ENCODE measurements at places on chromosomes 3 and 15. TPM values are rescaled to one million over a fixed set of nuclear protein-coding genes. Genes with fewer than 3 reads are reported as not detected.

ANKRD63 gene
- 0.74 TPM for total RNA-seq

SAMMSON gene
- total RNA-seq = not detected

CHRD gene
- total RNA-seq = 0.66 TPM

IL20RB gene
- 4.6 TPM for total RNA-seq

BCL2A1 gene
- total RNA-seq = not detected

NR2E3 gene
- 0.62 TPM for total RNA-seq

DNA sequence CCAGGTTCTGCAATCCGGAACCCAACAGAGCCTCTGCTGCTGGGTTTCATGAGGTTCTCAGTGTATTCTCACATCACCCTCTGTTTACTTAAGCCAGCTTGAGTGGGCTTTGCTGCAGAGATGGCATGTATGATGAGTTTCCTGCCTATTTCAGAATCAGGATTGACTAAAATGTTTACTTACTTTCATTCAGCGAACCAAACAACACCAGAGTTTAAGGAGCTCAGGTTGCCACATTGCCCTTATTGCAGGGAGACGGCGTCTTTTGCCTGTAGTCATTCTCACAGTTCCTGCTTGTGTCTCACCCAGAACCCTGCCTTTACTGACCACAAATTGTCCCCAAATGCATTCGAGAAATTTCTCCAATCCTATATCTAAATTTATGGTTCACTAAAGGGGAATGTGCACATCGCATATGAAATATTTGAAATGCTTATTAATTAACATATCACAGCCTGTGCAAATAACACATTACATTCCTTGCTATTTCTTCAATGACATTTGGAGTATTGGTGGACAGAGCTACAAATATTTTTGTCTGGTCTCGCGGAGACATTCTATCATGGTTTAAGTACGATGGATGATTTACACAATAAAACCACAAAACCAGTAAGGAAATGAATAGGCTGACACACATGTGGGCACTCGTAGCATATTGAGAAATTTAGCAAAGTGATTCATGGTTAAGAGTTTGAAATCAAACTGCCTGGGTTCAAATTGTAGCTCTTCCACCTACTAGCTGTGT is 377.2 kb upstream of the CFAP20DC start:
- no peak overlapping the region for H3K27ac ChIP-seq
- H3K36me3 ChIP-seq = no peaks in the 10 kb centered on the region
- no peak overlapping the region for H3K4me3 ChIP-seq
- H3K27me3 ChIP-seq = no peaks in the 10 kb centered on the region

DNA sequence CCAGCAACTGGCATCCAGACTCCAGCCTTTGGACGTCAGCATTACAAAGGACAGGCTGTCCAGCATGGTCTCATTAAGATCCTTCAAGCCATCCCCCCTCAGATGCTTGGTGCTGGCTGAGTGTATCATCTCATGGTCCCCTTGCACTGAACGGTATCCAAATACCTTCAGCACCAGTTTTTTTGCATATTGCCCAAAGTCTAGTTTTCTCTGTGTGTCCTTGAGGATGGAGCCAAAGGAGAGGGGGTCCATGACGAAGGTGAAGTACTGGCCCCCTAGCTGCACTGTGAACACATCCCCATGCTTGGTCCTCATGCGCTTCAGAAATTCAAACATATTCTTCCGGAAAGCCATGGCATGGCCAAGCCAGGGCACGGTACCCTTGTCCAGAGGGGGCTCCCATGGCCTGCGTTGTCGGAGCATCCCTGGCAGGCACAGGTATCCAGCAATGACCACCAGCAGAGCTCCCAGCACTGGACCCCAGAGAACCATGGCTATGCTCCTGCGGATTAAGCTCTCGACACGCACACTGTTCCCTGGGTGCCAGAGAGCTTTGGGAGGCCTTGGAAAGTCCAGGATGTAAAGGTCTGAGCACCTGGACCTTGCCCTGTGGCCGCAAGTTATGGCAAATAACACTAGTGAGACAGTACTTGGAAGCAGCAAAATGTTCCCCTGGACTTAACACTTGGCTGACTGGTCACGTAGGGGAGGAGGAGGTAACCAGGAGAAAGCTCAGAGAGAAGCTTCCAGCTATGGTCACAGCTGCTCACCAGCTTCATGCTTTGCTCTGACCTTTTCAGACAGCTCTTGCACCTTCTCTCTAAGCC is at the start of gene CYP8B1:
Gene CYP8B1, minus strand, starts transcription at position 555 of the 827 bp plus-strand sequence. Its CDS starts 63 bp downstream, at position 492.
- H3K27me3 ChIP-seq = no peaks in the 10 kb centered on the region
- no peaks in the 10 kb centered on the region for H3K36me3 ChIP-seq
- no peak within 1 kb of the TSS for H3K4me3 ChIP-seq
- no peak within 1 kb of the TSS for H3K27ac ChIP-seq
- H3K4me1 ChIP-seq = peaks cover 13% of the 10 kb centered on the region

DNA sequence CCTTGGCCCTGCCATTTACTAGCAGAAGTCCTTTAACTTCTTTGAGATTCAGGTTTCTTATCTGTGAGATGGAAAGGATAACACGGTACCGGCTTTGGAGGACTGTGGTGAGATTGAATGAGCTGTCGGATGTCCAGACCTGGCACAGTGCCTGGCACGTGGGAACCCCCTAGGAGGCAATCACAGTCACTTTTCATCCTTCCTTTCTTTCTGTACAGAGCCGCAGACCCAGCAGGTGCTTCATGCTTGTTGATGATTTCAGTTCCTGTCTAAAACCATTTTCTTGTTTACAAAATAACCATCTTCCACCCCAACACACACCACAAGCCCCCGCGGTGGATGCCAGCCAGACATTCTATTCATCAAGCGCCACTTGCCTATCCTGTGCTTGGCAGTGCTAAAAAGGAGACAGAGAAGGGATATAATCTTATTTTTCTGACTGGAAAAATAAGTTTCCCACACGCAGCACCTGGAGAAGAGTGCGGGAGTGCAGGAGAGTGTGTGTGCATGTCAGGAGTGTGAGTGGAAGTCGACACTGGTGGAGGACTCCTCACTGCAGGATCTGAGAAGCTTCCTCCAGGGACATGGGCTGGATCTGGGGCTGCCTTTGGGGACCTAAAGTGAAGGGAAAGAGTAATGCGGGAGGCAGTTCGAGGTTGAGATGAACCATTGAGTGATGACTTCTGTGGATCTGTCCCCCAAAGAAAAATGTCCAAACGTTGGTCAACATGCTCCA is 85.7 kb downstream of the ST6GAL1 start:
- H3K4me3 ChIP-seq = no peak overlapping the region
- no peaks in the 10 kb centered on the region for H3K27me3 ChIP-seq
- no peak for DNase-seq
- H3K27ac ChIP-seq = no peak overlapping the region

GRCh38 chr3:192121923-192122322 is 605.4 kb downstream of the FGF12 start:
- no peaks in the 10 kb centered on the region for H3K36me3 ChIP-seq
- no peak overlapping the region for H3K4me3 ChIP-seq
- no peaks in the 10 kb centered on the region for H3K27me3 ChIP-seq
- no peak overlapping the region for H3K27ac ChIP-seq
- no peaks in the 10 kb centered on the region for H3K4me1 ChIP-seq
- DNase-seq = no peak

DNA sequence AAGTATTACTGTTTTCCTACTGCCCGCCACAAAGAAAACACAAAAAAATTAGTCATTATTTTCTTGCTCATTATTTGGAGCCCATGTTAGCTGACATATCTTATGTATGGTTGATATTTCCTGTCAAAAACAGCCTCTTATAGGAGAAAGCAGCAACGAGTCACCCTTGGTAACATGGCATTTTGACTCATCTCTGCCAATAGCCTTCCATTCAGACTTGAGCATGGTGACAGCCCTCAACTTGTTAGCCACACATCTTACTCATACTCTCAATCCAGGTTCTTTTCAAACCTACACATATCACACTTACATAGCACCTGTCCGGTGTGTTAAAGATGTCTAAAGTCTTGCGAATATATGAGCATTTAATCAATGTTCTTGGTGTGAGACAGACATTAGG is 109.4 kb upstream of the SAMMSON start:
- H3K27me3 ChIP-seq = peaks cover 42% of the 10 kb centered on the region
- no peak overlapping the region for H3K4me3 ChIP-seq
- peaks cover 36% of the 10 kb centered on the region for H3K4me1 ChIP-seq
- H3K27ac ChIP-seq = no peak overlapping the region
- DNase-seq = no peak
- no peaks in the 10 kb centered on the region for H3K36me3 ChIP-seq

DNA sequence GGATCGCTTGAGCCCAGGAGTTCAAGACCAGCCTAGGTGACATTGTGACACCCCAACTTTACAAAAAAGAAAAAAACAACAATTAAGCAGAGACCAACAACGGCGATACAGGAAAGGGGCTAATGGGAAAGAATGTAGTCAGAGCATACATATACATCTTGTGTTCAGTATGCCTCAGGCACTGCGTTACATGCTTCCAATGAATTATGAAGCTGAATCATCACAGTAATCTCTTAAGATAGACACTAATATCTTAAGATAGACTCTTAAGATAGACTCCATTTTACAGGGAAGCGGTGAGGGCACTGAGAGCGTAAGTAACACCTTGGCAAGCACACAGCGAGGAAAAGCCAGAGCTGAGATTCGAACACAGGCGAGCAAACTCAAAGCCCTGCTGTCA is 6.1 kb upstream of the LDHAL6B start:
- peaks cover 18% of the 10 kb centered on the region for H3K36me3 ChIP-seq
- no peaks in the 10 kb centered on the region for H3K4me1 ChIP-seq
- DNase-seq = no peak
- H3K27me3 ChIP-seq = no peaks in the 10 kb centered on the region
- no peak overlapping the region for H3K27ac ChIP-seq

GRCh38 chr3:184174284-184174645 is 390 bp upstream of the AP2M1 start:
- H3K27ac ChIP-seq = peak overlapping the region; percentile 77
- peaks cover 15% of the 10 kb centered on the region for H3K4me1 ChIP-seq
- no peaks in the 10 kb centered on the region for H3K27me3 ChIP-seq
- H3K36me3 ChIP-seq = peaks cover 2% of the 10 kb centered on the region

GRCh38 chr15:93987068-93987467 is 244.3 kb upstream of the MCTP2 start:
- DNase-seq = no peak
- no peak overlapping the region for H3K27ac ChIP-seq
- no peaks in the 10 kb centered on the region for H3K4me1 ChIP-seq
- no peak overlapping the region for H3K4me3 ChIP-seq

- no peaks in the 10 kb centered on the region for H3K27me3 ChIP-seq
- H3K36me3 ChIP-seq = no peaks in the 10 kb centered on the region
Observed at GRCh38 chr3:16468336-16469098, 45.0 kb downstream of the RFTN1 start.

- peak overlapping the region; percentile 10 for H3K27ac ChIP-seq
- no peaks in the 10 kb centered on the region for H3K27me3 ChIP-seq
- peak; percentile 6 for DNase-seq
- peaks cover 26% of the 10 kb centered on the region for H3K36me3 ChIP-seq
- H3K4me3 ChIP-seq = peak overlapping the region; percentile 100
Observed at GRCh38 chr3:32820971-32821685, 3.3 kb downstream of the TRIM71 start.

- no peaks in the 10 kb centered on the region for H3K4me1 ChIP-seq
- no peaks in the 10 kb centered on the region for H3K27me3 ChIP-seq
- H3K4me3 ChIP-seq = no peak overlapping the region
- no peak overlapping the region for H3K27ac ChIP-seq
- no peaks in the 10 kb centered on the region for H3K36me3 ChIP-seq
Observed at GRCh38 chr15:69478259-69478781, 25.7 kb downstream of the RPLP1 start.

DNA sequence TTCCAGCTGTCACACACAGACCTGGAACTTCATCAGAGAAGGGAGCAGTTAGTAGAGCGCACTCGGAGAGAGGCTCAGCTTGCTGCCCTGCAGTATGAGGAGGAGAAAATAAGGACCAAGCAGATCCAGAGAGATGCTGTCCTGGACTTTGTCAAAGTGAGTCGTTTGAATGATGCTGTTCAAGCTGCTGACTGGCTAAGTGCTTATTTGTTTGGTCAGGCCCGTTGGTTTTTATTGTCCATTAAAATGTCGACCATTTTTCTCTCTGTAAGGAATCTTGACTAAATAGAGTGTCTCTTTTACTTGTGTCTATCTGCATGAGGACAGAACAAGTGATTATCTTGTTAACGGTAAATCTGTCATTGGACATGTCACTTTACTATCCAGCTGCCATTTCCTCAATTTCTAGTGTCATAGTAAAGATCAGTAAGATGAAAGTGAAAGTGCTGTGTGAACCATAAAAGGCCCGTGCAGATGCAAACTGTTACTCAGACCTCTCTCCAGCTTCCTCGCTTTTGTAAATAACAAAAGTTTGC is 56.9 kb downstream of the LRCH3 start:
- 0 out of 2 replicates have a peak, but pooled peaks cover 8% of the 10 kb centered on the region for H3K36me3 ChIP-seq
- no peak overlapping the region for H3K4me3 ChIP-seq
- DNase-seq = no peak
- peak overlapping the region; percentile 53 for H3K27ac ChIP-seq
- H3K27me3 ChIP-seq = no peaks in the 10 kb centered on the region
- H3K4me1 ChIP-seq = peaks cover 3% of the 10 kb centered on the region

DNA sequence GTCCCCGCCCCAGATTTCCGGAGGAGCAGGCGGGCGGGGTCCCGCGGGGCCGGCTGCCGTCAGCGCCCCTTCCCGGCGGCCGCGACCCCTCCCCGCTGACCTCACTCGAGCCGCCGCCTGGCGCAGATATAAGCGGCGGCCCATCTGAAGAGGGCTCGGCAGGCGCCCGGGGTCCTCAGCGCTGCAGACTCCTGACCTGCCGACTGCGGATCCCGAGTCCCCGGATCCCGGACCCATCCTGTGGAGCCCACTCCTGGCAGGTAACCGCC is at the start of gene TRH:
Gene TRH, plus strand, starts transcription at position 157 of the 269 bp plus-strand sequence. CDS start 1,097 bp downstream, outside the sequence.
- no peak within 1 kb of the TSS for H3K27ac ChIP-seq
- peaks cover 12% of the 10 kb centered on the region for H3K4me1 ChIP-seq
- peaks cover 99% of the 10 kb centered on the region for H3K27me3 ChIP-seq
- no peaks in the 10 kb centered on the region for H3K36me3 ChIP-seq
- H3K4me3 ChIP-seq = peak within 1 kb of the TSS; percentile 57

DNA sequence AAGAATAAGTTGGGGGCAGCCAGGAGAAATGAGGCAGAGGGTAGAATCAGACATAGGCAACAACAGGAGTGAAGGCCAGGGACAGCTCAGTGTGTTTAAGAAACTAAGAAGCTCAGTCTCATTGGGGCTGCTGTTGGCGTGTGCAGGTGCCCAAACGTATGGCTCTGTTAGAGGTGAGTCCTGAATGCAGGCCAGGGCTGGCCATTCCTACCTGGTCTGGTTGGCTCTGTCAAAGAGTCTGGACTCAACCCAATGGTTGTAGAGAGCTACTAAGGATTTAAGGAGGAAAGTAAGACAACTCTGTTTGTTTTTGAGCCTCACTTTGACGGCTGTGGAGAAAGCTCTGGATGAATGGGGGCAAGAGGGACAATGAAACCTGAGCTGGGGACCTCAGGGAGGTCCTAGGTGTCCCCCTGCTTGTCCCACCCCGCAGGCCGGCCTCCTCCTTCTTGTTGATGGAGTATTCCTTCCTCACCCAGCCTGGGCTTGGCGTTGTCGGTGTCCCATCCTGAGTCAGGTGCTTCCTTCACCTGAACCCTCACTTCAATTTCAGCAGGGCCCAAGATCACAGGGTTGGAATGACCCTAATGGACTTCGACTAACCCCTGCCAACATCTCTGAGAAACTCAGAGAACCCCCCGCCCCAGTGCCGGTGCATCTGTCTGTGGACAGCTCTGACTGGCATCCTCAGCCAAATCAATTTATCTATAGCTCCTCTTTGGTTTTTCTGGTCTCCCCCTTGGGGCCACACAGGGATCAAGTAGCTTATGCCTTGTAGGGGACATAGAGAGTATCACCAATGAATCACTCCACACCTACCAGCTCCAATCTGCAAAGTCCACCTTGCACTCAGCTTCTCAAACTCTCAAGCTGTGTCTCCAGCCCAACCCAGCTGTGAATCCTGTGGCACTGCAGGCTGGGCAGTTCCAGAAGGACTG is 8.3 kb downstream of the ITGA11 start:
- H3K27me3 ChIP-seq = peaks cover 3% of the 10 kb centered on the region
- H3K36me3 ChIP-seq = no peaks in the 10 kb centered on the region
- no peak overlapping the region for H3K27ac ChIP-seq
- no peak for DNase-seq
